ENCODE measurements at places on chromosomes 11 and 22.
A peak's percentile ranks its signal among the peaks of the same experiment; 100 is the strongest.

GRCh38 chr11:61922539-61922938, 5.2 kb upstream of the RAB3IL1 start:
- no peak for DNase-seq

DNA sequence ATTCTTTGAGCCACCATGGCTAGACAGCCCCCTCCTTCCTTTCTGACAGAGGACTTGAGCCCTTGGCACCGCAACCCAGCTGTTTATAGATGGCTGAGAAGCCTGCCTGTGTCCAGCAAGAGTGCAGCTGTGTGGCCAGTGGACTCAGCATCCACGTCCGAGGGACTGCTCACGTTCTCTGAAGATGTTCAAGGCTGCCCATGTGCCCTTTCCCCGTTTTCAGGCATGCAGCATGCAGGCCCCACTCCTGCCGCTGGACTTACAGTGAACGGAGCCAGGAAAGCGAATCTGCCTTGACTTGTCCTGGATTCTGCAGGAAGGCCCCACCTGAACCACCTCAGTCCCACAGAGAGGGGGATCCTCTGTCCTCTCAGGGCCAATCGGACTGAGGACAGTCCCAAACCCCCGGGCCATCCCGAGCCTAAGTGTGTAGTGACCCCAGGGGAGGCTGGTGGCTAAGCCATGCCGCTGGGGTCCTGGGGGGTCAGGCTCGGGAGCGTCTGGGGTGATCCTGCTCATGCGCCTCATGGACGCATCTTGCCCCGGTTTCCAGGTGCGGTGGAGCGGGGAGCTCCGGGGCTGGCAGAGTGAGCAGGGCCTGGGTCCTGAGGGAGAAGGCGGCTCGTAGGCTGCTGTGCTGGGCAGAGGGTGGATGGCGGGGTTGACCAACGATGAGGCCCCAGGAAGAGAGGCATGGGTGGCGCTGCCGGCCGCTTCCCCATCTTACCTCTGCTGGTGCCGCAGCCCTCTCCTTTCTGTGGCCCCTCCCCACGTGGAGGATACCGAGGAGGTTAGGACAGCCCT, 170.7 kb downstream of the CTTN start:
- no peak for DNase-seq

- no peak for DNase-seq
These were observed 21.3 kb upstream of the KDM4E start for GRCh38 chr11:95003716-95004115.

- DNase-seq: no peak
These were observed 20.3 kb upstream of the MYRF start for GRCh38 chr11:61731952-61732675.

GRCh38 chr22:39997939-39998726, 3.4 kb downstream of the FAM83F start:
- DNase-seq: no peak

DNA sequence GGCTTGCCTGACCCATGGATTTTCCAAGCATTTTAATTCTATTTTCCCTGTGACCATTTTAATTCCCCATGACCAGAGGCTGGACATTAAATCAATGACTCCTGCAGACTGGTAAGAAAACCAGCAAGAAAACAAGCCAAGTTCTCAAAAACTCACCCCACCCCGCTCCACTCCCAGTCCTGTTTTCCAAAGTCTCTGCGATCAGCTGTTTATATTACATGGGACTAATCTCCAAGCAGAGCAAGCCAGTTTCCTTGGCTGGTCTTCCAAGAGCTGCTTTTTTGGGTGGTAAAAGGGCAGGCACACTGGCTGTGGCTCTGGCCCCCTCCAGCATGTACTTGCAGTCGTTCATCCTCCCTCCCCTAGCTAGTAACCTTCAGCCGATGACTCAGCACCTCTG, 97.9 kb downstream of the RRAS2 start:
- no peak for DNase-seq

DNA sequence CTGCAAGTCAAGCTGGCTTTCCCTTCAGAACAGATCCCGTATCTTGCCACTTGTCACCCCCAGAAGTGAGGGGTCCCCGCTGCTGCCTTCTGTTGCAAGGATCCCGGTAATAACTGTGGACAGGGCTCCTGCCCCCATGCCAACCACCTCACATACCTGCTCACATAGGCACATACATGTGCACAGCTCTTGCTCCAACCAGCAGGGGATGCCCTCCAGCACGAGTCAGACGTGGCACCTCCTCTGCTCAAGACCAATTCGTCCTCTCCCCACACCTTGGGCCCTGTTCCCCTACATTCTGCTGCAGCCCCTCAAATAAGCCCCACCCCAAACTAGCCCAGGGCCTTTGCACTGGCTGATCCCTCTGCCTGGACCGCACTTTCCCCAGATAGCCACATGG, 163.3 kb downstream of the CRYBB2 start:
- DNase-seq: no peak

DNA sequence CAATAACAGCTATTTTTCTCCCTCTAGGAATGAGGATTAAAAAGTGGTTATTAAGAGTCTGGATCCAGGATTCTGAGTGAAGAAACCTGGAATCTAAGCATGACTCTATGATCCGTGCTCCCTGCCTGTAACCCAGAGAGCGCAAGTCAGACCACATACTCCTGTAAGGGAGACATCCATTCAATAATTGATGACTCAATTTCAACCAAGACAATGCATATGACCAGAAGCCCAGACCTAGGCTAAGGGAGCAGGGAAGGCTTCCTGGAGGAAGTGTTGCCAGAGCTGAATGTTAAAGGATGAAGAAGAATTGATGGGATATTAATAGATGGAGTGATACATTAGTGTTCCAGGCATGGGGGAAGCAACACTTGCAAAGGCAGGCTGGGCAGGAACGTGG, 13.8 kb upstream of the PAMR1 start:
- DNase-seq: no peak

- DNase-seq: no peak
These were observed 278.2 kb downstream of the DLG2 start for GRCh38 chr11:85348945-85349344.

GRCh38 chr11:31636983-31637382, 127.4 kb downstream of the ELP4 start:
- no peak for DNase-seq

- DNase-seq: no peak
These were observed 86.8 kb downstream of the TEAD1 start for GRCh38 chr11:12761029-12761428.

DNA sequence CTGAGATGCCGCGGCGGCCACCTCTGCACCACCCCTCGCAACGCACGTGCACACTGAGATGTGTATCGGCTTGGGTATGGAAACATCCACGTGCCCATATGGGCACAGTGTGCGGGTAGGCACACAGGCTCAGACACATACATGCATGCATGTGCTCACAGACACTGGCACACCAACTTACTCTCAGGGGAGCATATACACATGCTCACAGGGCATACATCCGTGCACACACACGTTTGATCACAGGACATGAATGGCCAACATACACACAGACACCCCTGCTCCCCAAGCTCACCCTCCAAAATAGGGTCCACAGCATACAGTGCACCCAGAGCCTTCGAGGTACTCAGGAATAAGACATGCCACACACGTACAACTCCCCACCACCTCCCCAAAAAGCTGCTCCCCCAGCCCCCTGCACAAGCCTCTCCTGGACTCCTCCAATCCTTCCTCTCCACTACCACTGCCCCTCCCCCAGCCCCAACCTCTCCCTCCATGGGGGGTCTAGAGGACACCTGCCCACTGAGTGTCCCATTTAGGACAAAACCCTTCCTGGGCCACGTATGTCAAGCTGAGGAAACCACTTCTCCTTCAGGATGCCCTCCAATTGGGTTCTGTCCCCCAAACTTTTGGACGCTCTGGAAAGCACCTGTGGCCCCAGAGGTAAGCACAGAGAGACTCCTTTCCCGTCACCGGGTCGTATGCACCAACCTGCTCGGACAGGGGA, 53.1 kb downstream of the SLC22A12 start:
- no peak for DNase-seq

GRCh38 chr11:2518111-2518982, 73.5 kb downstream of the KCNQ1 start:
- no peak for DNase-seq

DNA sequence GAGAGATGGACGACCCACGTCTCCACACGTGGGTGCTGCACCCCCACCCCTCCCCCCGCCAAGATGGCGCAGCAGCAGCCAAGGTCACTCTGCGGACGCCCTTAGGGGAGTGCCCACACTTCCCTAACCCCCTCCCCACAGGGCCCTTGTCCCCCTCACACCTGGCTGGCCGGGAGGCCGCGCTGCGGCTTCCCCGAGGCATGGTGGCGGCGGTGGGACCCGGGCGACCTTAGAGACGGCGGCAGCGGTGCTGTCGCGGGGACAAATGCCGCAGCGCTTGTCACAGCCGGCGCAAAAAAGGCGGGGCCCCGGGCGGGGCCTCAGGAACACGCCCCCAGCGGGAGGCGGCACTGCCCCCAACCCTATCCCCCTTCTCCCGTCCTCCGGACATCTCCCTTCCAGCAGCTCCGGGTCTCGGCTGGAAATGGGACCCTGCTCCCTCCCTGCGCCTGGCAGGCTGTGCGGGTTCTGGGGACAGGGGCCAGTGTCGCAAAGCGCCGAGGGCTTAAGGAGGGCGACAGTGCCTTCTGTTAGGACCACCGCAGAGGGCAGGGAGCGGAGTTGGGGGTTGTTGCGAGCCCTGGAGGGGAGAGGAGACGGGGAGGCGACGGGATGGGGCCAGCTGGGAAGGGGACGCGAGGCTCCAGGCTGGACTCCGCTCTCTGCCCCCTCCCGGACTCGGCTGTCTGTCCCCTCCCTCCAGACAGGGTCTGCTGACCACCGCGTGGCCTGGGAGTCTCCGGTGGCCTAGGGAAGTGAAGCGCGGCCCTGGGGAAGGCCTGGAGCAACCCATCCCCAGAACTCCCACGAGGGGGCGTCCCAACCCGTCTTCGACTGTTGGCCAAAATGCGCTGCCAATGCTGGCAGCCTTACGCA, at the start of gene CHCHD10:
TSS of gene CHCHD10 (minus strand) at position 300 of the 876 bp plus-strand sequence. CDS start at position 202, 98 bp downstream.
- peak; percentile 74 for DNase-seq

DNA sequence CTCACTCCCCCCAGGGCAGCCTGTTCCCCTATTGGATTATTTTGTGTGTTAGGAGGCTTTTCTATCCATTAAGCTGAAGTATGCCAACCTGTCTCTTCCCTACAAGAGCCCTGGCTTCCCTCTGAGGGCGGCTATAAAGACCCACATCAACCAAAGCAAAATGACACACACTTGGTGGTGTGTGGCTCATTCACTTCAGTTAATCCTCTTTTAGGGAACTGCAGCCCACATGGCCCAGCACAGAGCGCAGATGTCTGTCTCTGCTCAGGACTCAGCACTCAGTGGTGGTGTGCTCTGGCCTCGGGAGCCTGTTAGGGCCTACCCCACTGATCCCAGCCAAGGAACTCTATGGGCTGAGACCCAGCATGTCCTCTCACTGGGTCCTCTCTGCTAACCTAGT, 32.2 kb upstream of the LRRC10B start:
- DNase-seq: no peak

- DNase-seq: no peak
These were observed 34.7 kb downstream of the GALNT18 start for GRCh38 chr11:11587122-11587521.

DNA sequence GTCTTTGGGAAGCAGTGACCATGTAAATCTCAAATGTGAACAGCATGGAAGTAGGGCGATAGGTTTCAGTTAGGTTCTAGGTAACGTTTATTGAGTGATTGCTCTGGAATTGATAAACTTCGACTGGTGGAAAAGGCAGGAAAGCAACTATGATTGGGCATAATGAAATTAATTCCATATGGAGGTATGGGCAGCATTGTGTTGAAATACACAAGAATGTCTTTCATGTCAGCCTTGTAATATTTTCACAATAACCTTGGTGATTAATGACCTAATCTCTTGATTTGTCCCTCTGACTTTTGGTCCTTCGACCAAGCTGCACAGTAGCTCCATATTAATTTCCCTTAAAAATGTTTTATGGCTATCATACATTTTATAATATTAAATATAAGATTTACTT, 2.8 kb downstream of the CEP57 start:
- DNase-seq: no peak

DNA sequence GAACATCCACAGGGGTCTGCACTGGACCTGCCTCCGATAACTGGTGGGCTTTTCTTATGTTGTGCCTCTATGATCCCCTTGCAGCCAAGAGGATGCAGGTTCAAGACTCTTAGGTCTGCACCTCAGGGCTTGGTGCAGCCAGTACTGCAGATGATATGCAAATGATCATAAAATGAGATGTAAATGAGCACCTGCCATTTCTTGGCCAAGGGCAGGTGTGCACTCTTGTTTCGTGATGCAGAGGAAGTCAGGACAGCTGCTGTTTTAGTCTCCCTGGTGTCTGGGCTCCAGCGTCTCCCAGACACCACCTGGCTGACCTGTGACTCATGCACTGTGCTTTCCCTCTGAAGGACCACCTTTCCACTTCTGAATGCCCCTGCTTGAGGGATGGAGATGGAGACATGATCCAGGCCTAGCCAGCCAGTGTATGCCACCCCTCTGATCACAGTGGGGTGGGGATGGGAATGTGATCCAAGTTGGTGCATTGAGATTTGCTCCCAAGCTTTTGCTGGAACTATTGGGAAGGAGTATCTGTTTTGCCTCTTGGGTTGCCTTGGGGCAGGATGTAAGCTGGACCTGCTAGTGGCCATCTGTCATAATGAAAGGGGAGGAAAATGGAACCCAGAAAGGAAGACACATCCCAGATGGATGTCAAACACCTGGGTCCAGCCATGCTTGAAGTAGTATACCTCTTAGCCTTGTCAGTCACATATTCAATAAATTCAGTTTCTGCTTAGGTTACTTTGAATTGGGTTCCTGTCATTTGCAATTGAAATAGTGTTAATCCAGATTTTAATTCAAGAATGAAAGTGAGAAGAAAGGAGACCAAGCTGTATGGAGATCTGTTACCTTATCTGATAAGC, 3.3 kb upstream of the KCNJ11 start:
- no peak for DNase-seq

- no peak for DNase-seq
These were observed 36.6 kb upstream of the NCR3LG1 start for GRCh38 chr11:17314904-17315426.

DNA sequence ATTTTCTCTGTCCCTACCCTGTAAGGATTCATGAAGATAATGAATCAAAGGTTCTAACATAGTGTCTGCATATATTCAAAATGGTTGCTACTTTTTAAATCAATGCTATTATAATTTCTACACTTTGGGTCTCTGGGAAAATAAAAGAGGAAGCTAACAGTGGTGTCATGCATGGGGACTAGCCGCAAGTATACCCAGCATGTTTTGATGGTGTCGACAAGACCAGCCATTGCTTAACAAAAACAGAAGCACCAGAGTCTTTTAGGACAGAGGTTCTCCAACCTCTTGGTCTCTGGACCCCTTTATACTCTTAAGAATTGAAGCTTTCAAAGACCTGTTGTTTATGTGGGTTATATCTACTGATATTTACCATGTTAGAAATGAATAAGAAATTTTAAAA, 37.8 kb downstream of the RNF141 start:
- DNase-seq: no peak

DNA sequence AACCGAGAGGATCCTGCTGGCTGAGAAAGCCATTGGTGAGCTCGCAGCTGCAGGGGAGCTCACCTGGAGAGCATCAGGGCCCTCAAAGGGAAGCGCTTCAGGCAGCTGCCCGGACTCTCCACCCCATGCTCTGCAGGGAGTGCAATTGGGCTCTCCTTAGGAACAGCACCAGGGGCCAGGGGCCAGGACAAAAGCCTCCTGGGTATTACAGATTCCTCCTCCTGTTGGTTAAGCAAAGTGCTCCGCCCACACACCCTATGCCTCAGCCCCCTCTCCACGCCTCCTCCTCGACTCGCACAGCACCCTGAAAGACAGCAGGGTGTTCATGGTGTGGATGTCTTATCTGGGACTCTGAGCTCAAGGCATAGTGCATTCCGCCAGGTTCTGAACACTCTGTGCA, 139.9 kb downstream of the SHANK2 start:
- DNase-seq: no peak

Data from activated T-cell treated with anti-CD3 and anti-CD28 coated beads for 24 hours (primary cell).